HT-29 (cell line): ENCODE measurements at places on chromosomes 1 and 21.

- peak; percentile 47 for DNase-seq
Observed at GRCh38 chr1:209884665-209885117, 53.3 kb upstream of the SYT14 start.

- no peak for DNase-seq
Observed at GRCh38 chr1:223374064-223374610, 10.2 kb upstream of the SUSD4 start.

DNA sequence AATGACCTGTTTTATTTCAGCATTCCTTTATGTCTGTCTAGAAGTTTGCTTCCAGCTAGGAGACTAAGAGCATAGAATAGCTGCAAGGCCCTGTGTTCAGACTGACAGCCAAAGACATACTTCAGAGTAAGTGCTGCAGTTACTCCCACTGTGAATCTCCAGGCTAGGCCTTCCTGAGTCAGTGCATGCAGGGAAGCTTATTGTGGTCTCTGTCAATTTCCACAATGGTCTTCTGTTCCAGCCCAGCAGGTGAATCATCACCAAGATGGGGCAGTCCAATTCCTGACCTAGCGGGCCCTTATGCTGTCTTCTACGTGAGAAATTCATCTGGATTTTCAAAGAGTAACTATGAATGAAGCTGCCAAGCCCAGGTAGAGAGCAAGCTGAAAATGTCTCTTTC is 146.3 kb upstream of the C8B start:
- DNase-seq = no peak

DNA sequence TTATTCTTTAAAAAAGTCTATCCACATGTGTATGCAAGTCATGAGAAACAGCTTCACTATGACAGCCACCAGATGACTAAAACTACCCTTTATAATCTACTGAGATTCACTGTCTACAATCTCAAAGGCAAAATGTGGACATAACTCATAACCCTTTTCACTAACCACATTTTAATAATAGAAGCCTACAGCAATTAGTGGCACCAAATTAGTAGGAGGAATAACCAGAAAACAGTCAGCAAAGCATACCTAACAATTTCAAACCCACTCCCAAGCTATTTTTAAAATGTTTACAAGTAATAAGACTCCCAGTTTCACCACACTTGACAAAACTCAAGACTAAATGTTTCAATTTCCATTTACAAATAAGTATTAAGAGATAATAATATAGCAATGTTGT is 442.9 kb downstream of the PTPRC start:
- no peak for DNase-seq

DNA sequence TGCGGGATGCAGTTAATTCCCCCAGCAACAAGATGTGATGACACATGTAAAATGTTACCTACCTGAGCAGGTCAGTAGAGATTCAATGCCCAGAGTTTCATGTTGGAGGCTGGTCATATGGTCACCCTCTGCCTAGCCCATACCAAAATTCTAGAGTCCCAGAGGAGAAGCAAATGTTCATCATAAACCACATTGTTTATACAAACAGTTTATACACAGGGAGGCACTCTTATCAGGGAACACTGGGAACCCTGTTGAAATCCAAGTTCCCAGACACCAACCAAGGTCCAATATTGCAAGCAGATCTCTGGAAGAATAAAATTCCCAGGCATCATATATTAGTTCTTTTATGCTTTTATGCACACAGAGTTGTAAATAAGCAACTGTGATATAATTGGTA is 10.5 kb downstream of the HAO2 start:
- DNase-seq = no peak

- no peak for DNase-seq
Observed at GRCh38 chr1:41540886-41541591, 56.6 kb upstream of the EDN2 start.

DNA sequence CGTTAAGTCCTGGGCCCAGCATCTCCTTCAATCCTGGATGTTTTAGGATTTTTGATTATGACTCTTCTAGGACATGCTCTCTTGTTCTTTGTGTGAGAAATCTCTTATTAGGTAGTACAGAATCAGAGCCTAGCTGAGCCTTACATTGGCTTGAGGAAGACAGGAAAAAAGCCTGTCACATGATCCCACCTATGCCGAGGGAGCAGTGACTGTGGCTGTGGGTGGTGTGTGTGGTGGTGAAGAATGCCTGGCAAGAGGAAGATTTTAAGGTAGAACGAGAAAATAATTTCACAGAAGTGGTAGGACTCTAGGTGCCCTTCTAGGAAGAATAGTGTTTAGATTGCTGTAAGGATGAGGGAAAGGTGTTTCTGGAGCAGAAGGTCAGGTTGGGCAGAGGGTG is 449.5 kb upstream of the PROX1 start:
- DNase-seq = no peak

DNA sequence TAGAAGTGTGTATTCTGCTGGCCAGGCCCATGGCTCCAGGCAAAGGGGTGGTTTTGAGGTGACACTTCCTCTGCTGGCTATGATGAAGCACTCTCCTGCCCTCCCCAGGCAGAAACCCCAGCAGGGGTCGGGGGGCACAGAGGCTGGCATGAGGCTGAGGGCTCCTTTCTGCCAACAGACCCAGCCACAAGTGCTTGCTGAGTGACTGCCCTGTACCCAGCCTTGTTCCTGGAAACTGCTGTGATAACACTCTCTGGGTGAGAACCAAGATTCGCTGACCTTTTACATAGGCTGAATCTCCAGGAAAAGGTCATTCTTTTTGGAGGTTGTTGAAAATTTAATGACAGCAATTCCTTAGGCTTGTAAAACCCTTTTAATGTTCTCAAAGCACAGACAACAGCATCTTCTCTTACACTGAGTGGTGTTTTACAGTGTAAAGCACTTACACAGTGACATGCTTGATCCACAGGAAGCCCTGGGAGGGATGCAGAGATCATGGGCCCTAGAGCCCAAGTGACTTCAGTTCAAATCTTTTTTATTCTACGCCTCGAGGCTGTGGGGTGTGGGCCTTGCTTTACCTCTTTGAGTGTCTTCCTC is 155.5 kb upstream of the FGGY start:
- DNase-seq = no peak

- DNase-seq = peak; percentile 77
Observed at GRCh38 chr1:17579951-17580939, 40.7 kb downstream of the ARHGEF10L start.

DNA sequence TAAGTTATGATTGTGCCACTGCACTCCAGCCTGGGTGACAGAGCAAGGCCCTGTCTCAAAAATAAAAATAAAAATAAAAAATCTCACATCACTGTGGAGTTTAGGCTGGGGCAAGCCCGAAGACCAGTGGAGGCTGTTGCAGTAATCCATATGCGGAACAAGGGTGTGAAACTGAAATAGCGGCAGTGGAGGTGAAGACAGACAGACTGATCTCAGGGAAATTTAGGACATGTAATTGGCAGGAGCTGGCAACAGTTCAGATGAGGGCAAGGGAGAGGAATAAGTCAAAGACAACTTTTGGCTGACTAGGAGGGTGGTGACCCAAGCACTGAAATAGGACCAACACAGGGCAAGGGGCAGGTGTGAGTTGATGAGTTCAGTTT is 8.4 kb downstream of the ARMH1 start:
- no peak for DNase-seq

- DNase-seq = no peak
Observed at GRCh38 chr1:205430696-205431305, 8.9 kb upstream of the LEMD1 start.

DNA sequence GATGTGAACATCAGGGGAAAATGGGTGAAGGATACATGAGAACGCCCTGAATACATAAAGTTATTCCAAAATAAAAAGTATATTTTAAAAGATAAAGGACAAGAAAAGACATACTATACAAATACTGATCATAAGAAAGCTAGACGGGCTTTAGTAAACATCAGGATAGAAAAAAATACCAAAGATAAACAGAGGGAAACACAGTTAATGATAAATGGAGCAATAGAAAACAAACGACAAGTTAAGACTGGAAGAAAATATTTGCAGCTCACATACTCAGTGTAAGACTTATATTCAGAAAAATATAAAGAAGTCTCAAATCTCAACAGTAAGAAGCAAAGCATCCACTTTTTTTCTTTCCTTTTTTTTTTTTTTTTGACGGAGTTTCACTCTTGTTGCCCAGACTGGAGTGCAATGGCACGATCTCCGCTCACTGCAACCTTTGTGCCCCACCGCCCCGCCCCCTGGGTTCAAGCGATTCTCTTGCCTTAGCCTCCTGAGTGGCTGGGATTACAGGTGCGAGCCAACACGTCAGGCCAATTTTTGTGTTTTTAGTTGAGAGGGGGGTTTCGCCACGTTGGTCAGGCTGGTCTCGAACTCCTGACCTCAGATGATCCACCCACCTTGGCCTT is 94.8 kb downstream of the OMA1 start:
- DNase-seq = no peak

- peak; percentile 71 for DNase-seq
Observed at GRCh38 chr1:1371746-1372711, 3.0 kb downstream of the AURKAIP1 start.

- DNase-seq = no peak
Observed at GRCh38 chr1:113940365-113941244, 11.5 kb downstream of the HIPK1 start.

DNA sequence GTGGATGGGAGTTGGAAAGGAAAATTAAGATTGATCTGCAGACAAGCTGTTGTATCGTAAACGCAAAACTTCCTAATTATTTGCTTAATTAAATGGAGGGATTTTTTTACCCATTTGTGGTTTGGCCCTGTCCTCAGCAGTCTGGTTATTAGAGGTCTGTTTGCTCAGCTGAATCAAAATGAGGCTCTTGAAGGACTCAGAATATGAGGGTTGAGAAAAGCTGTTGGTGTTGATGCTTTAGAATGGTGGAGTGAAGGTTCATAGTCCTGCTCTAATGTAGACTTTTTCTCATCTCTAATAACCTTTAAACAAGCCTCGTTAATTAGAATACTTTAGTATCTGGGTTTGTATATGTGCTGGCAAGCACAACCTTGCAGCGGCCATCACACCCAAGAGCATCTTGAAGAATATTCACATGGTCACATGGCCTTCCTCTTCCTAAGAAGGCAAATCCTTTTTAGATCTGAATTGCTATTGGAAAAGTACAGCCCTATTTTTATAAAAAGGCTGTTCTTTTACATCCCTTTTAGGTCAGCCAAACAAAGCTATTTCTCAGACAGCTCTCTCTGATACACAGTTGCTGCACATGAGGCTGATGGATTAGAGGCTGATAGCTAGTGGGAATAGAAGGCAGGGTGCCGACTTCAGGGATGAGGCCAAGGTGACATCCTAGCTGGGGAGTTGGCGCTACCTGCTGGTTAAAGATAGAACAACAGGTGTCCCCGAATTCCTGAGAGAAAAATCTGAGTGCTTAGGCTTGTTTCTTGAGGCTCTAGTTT is 53.8 kb downstream of the MACF1 start:
- DNase-seq = peak; percentile 92

DNA sequence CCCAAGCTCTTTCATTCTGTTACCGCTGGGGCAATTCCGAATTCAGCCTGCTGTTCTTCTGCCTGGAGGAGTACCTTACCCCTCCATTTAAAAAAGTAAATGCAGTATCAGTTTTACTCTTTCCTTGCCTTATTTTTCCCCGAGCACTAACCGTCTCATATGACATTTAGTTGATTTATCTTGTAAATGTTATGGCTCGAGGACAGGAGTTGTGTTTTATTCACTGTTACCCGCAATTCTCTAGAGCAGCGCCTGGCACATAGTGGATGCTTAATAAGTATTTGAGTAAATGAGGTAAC is 425 bp upstream of the TADA1 start:
- no peak for DNase-seq

DNA sequence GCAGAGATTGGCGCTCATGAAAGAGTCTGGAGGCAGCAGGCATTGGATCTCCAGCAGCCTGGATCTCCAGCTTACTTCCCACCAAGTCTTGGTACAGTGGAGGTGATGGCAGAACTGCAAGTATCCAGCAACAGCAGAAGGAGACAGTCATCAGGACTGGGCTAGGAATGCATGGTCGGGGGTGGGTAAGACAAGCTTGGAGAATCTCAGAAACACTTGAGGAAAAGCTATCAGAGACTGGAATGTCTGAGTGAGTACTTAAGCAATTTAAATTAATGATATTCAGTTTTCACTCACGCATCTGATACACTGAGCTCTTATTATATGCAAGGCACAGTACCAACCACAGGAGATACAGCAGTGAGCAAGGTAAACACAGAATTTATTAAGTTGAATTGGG is 9.8 kb downstream of the TMEM35B start:
- DNase-seq = no peak

- DNase-seq = peak; percentile 73
Observed at GRCh38 chr1:112501810-112502641, 6.7 kb upstream of the WNT2B start.

DNA sequence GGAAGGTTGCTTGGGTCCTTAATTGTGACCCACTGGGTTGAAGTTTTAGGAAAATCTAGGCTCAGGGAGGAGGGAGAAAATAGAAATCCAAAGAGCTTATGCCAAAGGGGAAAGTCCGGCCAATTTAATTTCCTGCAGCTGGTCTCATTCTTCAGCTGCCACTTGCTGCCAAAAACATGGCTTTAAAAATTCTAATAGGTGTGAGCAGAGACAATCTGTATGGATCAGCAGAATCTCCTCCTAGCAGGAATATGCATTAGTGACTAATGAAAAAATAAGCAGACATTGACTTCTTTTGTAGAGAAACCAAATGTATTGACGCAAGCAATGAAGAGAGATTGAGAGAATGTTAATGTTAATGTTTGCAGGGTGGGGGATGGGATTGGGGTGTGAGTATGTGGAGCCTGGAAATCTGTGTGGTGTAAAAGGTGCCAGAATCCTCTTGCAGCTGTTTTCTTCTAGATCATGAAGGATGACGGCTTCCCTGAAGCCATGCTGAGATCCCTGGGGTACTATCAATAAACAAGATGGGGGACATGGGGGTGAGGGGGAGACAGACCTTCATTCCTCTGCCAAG is 35.3 kb downstream of the VWA5B1 start:
- DNase-seq = no peak

DNA sequence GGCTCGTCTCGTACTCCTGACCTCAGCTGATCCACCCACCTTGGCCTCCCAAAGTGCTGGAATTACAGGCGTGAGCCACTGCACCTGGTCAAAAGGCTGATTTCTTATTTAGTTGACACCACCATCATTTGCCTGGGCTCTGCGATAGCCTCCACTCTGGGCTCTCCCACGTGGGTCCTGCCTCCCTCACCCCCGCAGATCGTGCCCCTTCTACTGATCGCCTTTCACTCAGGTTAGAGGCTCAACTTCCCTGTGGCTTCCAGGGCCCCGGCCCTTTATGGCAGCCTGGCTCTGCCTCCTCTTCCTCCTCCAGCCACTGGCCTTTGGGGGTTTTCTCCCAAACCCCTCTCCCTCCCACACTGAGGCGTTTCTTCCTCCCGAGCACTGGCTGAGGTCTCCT is 2.5 kb upstream of the MFAP2 start:
- no peak for DNase-seq

- DNase-seq = no peak
Observed at GRCh38 chr1:202133001-202133400, 10.3 kb downstream of the GPR37L1 start.

- no peak for DNase-seq
Observed at GRCh38 chr1:199799116-199799515, 228.4 kb upstream of the NR5A2 start.

- DNase-seq = no peak
Observed at GRCh38 chr1:33281554-33282303, 25.4 kb downstream of the ZNF362 start.

GRCh38 chr1:45059829-45060228 is 47.8 kb downstream of the UROD start:
- no peak for DNase-seq
